Stimulated activated CD4-positive, alpha-beta T cell treated with anti-CD3 and anti-CD28 coated beads, Interleukin-12 subunit alpha, Interleukin-12 subunit beta, amount 100 ng/mL, for 24 hours (primary cell): ENCODE measurements at places on chromosomes 2 and 18.

GRCh38 chr2:164145093-164145987, 409.5 kb upstream of the FIGN start:
- no peak for DNase-seq

DNA sequence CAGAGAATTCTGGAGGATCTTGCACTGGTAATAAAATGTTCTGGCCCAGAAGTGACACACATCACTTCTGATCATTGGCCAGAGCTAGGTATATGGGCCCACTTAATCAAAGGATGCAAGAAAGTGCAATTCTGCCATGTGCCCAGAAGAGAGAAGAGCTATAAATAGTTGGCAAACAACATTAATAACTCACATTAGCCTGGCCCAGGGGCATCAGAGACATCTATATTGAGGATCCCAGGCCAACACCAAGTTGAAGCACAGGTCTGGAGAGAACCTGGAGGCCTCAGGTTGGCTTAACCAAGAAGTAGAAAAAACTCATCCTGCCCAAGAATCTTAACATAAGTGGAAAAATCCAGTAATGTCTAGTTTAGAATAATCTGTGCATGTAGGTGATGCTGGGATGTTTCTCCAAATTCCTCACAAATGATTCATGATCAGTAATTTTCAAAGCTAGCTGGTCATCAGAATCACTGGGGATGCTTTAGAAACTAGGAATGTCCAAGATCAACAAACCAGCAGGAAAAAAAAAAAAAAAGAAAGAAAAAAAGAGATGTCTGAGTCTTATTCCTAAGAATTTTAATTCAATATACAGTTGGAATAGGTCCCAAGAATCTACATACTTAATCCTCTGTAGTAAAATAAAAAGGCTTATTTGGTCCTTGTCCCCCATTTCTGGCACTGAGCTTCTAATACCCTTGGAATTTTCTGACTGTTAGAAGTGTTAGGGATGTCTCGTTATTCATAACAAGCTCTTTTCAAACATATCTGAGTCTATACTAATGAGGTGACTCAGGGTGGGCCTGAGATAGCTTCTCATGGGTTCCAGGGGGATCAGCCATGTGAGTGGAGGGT, 35.0 kb upstream of the EVA1A start:
- no peak for DNase-seq

DNA sequence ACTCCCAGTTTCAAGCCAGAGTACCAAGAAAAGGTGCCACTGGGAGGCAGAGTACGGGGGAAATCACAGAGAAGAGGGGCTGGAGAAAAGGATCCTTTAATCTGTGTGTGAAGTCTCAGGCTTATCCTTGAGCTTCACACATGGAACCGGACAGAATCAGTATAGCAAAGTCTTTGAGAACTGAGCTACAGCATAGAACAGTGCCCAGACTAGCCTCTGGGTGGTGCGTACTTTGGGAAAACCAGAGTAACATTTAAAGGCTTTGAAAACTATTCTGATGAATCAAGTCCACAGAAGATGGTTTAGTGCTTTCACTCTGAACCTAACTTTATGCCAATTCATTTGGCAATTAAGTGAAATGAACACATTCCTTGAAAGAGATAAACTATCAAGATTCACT, 83.1 kb downstream of the BABAM2 start:
- no peak for DNase-seq

DNA sequence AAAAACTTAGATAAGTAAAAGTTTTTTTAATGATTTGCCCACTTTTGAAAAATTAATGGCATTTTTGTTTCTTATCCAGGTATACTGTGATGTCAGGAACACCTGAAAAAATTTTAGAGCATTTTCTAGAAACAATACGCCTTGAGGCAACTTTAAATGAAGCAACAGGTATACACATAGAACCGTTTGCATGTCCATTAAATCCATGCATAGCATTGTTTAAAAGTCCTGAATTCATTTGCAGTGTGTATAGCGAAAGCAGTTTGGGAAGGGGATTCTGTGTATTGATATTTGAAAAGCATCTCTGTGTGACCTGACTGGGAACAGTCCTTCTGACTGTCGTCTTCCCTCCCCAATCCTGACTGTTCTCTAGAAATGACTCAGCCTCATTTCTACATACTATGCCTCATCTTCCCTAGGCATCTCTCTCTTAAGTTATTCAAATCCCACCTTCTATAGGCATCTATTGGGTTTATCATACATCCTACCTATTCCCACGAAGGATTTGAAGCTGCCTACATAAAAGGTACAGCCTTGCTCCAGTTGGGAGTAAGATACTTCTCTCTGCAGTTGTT, 79.2 kb upstream of the MAP3K20 start:
- DNase-seq: no peak

DNA sequence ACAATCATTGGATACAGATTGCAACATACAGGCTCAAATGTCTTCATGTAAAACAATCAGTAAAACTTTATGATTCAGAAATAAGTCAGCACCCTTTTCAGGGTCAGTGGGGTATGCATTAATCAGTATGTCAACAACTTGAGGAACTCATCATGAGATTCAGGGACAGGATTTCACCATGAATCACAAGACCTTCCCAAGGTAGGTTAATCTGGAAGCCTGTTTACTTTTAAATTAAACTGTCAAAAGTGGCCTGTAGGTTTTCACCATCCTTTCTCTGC, 104.8 kb downstream of the SP100 start:
- DNase-seq: no peak

- DNase-seq: no peak
Measured at GRCh38 chr2:216739035-216739434, 43.7 kb upstream of the IGFBP5 start.

DNA sequence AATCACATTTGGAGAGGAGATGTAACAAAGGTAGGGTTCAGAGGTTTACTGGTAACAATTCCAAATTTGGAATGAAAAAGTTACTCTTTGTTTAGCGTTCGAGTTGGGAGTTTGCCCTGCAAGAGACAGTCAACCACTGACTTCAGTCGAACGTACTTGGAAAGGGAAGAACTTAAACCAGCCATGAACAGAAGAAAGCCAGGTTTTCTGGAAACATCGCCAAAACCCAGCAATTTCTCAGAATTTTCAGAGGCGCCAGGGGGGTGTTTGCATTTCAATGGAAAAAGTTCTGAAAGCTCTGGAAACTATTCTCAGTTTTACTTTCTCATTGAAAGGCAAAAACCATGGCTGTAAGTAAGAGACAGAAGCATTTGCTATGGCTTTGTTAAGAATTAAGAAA, 28.5 kb upstream of the AQP4 start:
- no peak for DNase-seq

DNA sequence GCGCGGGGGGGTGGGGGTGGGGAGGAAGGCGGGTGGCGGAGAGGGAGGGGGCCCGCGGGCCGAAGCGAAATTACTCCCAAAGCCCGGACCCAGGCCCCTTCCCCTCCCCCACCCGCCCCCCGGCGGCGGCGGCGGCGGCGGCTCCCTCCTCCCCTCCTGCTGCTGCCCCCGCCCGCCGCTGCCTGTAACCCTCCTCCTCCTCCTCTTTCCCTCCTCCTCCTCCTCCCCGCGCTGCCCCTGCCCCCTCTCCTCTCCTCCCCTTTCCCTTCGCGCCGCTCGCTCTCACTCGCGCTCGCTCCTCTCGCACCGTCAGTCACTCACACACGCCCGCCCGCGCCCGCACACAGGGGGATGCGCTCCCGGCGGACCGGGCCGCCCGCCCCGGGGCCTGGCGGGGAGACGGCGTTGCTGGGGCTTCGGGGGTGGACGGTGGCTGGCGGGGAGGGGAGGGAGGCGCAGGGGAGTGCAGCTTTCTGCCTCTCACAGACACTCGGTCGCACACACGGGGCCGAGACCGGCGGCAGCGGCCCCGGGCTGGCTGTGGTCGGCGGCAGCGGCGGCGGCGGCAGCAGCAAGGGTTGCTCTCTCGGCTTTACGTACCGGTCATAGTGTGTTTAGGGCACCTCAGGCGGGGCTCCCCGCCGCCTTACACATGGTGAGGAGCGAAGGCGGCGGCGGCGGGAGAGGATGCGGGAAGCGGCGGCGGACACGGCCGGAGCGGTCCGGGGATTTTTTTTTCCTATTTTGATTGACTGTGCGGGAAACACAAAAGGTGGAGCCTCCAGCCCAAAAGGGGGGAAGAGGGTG, 405 bp downstream of the SP3 start:
- peak; percentile 78 for DNase-seq

DNA sequence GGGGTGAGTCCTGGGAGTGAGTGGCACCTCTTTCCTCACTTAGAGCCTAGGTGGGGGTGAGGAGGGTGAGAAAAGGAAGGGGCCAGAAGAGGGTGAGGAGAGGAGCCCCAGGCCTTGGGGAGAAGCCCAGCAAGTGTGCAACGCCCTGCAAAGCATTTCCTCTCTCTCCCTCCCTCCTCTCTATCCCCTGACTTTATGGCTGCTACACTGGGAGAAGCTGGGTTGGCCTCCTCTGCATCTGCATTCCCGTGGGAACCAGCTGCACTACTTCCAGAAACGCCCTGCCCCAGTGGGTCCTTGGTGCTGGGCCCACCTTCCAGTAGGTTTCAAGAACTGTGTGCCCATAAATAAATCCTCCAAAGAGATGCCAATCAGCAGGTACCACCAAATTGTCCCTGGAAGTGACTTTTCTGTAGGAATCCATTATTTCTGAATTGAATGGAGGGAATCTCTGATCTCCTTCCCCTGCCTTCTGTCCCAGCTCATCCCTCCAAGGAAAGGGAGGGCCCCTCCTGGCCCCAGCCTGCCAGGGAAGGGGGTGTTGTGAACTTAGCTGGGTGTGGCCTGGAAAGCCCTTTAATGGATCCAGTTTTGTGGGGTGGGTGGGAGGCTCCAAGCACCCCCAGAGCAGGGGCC, 95.7 kb upstream of the BOD1L2 start:
- no peak for DNase-seq

- DNase-seq: no peak
Measured at GRCh38 chr2:120323214-120323613, 22.7 kb upstream of the INHBB start.
